Forelimb muscle (tissue), 1 donor: ENCODE measurements at places on chromosomes 3 and 15. TPM values are rescaled to one million over a fixed set of nuclear protein-coding genes. Genes with fewer than 3 reads are reported as not detected.

The GOLGA6L4 gene
- 8.3 TPM for polyA plus RNA-seq

GRCh38 chr15:54803134-54803808 lies 393.5 kb downstream of the RSL24D1 start:
- no peak for DNase-seq

DNA sequence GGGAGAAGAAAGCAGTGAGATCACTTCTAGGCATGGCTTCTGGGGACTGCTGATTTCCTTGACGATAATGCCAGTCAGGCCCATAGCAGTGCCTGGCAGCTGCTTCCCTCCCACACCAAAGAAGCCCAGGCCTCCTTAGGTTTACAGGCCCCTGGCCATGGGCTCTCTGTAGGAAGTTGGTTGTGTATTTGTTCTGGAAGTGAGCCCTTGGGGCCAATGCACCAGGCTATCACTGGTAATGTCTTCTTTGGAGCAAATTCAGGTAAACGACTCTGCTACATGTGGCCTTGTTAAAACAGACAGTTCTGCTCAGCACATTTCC lies 89.3 kb downstream of the CCNL1 start:
- no peak for DNase-seq

DNA sequence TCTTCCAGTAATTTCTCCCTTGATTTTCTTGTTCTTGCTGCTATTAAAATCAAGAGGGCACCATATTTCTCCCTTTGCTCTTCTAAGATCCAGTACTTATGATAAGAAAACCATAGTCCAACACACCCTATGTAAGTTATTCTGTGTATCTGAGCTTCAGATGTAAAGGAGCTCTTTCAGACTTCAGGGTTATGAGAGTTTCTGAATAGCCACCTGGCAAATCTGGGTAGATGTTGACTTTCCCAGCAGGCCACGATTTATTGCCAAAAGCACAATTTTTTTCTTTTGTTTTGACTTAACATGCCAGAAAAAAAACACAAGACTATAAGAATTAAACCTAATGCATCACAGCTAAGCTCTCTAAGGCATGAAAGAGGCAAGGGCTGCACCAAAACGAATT lies 1045.0 kb downstream of the FHIT start:
- DNase-seq = no peak

GRCh38 chr3:47362701-47363100 lies 18.1 kb upstream of the PTPN23 start:
- DNase-seq = no peak

GRCh38 chr3:154389861-154390260 lies 40.1 kb downstream of the GPR149 start:
- no peak for DNase-seq

DNA sequence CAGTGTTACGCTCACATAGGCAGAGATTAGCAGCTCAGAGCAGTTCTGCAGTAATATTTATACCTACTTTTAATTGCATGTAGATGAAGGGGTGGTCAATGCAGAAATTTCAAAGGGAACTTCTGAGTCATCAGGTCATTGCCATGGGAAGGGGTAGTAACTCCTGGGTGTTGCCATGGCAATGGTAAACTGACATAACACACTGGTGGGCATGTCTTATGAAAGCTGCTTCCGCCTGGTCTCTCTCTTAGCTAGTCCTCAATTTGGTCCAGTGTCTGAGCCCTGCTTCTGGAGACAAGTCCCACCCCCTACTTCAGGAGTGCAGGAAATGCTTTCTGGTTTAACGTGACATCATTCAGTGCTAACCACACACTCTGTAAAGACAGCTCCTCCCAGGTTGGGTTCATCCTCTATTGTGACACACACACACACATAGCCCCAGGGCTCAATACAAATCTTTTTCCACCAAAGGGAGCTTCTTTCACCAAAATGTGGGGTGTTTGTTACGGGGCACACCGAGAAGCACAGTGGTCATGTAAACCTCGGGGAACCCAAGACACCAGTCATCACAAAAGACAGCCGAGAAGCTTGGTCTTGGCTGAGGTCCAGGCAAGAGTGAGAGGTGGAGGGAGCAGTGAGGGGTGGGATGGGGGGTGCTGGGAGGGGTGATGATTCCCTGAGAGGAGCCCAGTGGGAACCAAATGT lies 74.5 kb downstream of the TLE3 start:
- no peak for DNase-seq

- no peak for DNase-seq
Measured at GRCh38 chr15:97012986-97013385, 682.5 kb downstream of the NR2F2 start.

DNA sequence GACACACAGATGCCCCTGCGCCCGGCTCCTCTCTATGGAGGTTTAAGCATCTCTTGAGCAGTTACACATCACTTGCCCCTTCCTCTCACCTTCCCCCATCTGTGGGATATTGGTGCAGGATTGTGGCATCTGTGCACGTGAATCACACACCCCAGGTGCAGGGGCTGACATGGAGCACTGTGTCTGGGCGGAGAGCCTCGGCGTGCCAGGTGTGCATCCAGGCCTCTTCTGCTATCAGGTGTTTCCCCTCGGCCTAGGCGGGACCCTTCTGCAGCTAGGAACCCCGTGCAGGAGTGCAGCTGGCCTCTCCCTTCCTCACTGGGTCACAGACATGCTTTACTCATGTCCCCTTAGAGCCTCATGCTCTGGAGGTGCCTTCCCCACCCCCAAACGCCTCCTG lies 33.4 kb upstream of the MUC13 start:
- no peak for DNase-seq

DNA sequence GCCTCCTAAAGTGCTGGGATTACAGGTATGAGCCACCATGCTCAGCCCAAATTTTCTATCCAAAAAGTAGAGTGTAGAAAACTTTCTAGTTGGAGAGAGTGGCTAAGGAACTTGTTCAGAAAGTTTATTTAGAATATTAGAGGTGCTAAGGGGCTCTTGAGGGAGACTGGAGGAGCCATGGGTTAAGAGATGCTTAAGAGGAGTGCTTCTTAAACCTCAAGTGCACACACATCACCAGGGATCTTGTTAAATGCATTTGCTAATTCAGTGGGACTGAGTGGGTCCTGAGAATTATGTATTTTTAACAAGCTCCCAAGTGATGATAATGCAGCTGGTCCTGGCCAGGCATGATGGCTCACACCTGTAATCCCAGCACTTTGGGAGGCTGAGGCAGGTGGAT lies 29.7 kb upstream of the SLMAP start:
- no peak for DNase-seq

GRCh38 chr3:87673132-87673531 lies 385.7 kb downstream of the CGGBP1 start:
- no peak for DNase-seq
